Tibial nerve (tissue), 4 donors: ENCODE measurements at places on chromosomes 2 and 18. TPM values are rescaled to one million over a fixed set of nuclear protein-coding genes. Genes with fewer than 3 reads are reported as not detected.

DNA sequence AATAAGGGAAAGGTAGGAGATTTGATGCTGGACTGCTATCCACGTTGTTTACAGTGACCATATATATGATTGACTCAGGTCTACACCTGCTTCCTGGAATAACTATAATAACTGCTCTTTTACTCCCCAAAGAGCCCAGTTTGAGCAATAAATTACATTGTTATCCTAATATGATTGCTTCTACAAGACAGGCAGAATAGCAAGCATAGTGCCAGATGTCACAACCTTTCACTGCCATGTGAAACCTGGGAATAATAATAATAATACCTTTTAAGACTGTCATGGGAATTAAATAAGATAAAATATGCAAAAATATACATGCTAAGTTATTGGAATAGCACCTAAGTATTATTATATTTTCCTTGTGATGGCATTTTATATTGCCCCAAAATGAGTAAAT, 298.7 kb downstream of the GALNT13 start:
- DNase-seq, result no peak

Gene NTSR2
- 2.1 TPM for total RNA-seq

DNA sequence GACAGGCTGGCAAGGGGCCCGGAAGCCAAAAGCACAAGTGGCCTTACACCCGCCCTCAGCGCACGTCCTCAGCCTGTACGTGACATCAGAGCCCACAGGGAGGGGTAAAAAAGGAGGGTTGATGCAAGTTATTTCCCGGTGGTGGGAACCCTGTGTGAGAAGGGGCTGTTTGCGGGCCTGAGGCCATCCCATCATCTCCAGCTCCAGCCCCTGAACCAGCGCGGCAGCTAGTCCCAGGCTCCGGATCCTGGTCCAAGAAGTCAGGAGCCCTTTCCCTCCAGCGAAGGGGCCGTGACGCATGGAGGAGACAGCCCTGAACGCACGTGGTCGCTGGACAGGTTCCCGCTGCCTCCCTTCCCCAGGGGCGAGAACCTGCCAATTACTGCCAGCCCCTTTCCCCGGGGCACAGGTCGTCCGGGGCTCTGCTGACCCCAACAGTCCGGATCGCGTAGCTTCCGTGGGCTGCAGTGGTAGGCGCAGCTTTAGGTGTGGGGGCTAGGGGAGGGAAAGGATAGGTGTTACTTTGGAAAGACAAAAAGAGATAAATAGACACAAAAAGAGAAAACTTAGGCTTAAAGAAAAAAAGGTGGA, 1.3 kb upstream of the LRP2 start:
- DNase-seq, result no peak

Gene GPR39
- 1.8 TPM for total RNA-seq

GRCh38 chr18:65968239-65969004, 217.6 kb downstream of the CDH7 start:
- no peak for DNase-seq

Gene RAB10
- total RNA-seq, result 165 TPM

DNA sequence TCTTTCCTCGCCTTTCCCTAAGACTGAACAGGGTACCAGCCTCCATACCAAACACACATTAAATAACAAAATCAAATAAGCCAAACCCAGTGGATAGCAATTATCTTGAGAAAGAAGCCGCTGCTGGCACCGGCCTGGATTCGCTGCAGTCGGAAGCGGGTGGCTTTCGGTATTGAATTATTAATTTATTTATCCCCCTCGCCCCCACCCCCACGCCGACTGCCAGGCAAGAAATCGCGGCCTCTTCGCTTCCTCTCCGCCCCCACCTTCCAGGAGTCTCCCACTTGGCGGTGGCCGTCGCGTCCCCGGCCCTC, 370 bp upstream of the ZNF804A start:
- no peak for DNase-seq

Gene PTPRM
- total RNA-seq, result 92.4 TPM

- no peak for DNase-seq
Measured at GRCh38 chr18:32343634-32344033, 127.0 kb downstream of the GAREM1 start.

DNA sequence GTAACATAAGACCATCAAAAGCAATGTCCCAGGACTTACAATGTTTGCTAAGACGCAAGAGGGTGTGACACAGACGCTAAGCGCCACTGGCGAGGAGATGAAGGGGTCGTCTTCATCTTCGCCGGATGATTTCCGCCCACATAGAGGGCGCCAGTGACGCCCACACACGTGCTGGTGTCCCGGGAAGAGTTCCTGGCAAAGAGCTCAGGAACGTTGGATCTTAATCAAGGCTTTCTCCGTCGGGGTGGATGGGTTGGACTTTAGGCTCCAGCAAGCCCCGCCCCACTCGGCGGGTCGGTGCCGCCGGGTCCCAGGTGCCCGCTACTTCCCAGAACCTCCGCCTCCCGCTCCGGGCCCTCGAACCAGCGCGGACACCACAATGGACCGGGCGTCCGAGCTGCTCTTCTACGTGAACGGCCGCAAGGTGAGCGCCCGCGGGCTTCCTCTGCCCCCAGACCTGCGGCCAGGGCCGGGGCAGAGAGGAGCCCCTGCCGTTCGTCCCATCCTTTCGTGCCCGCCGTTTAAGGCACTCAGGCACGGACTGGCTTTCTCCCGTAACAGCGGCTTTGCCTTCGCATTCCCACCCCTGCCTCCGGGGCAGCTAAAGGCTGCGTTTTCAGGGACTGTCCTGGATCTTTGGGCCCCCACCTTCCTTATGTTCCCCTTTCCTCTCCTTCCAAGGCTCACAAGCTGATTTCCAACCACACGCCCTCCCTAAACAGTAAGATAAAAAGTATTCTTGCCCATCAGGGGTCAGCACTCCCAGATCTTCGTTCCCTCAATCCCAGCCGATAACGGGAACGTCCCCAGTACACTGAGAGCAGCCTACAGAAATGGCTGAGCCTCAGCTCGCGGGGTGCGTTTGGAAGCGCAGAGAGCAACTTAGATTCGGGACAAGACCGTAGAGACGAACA, at the start of gene AOX1:
TSS of gene AOX1 (plus strand) at position 285 of the 914 bp plus-strand sequence. CDS start at position 380, 95 bp downstream.
- DNase-seq, result peak; percentile 59

GRCh38 chr2:17558053-17558452, 17.6 kb downstream of the VSNL1 start:
- DNase-seq, result no peak

DNA sequence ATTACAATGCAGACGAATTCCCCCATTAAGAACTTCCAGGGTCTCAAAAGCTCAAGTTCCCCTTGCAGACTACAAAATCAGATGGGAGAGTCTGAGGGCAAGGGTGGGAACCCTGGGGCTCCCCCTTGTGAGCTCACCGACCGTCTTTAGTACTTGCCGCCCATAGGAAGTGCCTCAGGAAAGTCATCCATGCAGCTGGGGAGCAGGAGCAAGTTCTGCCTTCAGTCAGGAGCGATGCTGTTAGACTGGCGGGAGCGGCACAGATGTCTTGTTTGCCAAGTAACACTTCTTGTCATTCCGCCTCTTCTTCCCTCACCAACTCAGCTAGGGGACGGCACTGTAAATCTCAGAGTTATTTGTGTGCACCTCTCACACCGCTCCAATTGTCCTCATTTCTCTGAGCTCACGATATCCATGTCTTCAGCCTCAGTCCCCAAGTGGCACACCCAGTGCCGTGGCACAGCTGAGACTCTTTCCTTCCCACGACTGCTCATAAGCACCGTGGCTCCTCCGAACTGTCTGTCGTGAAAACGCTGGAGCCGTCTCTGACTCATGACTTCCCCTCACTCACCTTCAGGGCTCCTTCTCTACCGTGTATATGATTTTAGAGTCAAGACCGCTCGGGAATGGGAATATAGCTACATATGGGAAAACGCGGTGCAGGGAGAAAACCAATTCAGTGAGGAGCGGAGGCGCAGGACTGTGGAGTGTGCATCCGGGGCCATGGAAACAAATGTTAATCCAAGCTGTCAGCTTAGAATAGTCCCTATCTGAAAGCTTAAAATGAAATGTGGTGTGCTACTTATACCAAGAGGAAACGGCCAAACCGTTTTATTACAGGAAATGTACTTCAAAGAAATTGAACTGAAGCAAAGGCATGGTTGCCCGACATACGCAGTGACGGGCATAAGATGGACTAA, 34.0 kb downstream of the UXS1 start:
- no peak for DNase-seq

- DNase-seq, result no peak
Measured at GRCh38 chr2:161243312-161243711, 64.9 kb upstream of the PSMD14 start.

DNA sequence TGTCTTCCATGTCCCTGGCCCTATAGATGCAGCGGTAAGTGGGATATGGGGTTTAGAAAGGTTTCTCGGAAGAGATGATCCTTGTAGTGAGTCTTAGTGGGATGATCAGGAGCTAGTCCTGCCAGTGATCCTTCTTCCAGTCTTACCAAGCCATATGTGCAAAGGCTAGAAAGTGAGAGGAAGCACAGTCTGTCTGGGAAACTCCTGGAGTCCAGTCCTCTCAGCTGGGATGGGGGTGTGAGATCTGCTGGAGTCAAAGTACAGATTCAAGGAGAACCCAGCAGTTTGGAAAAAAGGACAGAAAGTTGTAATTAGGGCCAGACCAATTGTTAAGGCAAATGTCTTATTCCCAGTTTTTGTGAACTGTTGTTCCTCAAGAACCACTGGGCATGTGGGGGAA, 83.3 kb downstream of the LIMS1 start:
- DNase-seq, result no peak

DNA sequence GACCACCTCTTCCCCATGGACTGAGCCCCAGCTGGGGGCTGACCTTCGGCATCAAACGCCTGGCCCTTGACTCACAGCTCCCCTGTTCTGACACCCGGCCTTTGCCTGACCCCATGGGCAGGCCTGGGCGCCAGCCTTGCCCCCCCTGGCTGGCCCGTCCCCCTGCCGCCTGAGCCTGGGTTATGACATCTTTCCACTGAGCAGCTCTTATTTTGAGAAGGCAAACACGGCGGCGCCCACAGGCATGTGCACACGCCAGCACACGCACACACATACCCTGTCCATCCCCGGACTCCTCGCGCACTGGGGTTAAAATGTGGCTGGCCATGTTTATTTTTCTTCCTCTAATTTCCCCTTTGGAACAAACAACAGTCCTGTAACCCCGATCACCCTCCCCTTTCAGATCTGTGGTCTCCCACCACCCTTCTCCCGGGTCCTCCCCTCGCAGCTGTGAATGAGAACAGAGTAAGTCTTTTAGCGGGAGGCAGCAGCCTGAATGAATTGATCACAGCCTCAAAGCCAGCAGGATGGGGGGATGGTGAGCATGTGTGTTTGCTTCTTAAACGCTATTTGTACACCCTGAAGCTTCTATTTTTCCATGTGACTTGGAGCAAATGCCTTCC, 11.8 kb upstream of the ATOH8 start:
- DNase-seq, result peak; percentile 75

Gene PLEKHA3
- total RNA-seq, result 9.6 TPM

GRCh38 chr2:240468303-240469238, 33.1 kb downstream of the GPC1 start:
- no peak for DNase-seq

Gene MALL
- 21.9 TPM for total RNA-seq

DNA sequence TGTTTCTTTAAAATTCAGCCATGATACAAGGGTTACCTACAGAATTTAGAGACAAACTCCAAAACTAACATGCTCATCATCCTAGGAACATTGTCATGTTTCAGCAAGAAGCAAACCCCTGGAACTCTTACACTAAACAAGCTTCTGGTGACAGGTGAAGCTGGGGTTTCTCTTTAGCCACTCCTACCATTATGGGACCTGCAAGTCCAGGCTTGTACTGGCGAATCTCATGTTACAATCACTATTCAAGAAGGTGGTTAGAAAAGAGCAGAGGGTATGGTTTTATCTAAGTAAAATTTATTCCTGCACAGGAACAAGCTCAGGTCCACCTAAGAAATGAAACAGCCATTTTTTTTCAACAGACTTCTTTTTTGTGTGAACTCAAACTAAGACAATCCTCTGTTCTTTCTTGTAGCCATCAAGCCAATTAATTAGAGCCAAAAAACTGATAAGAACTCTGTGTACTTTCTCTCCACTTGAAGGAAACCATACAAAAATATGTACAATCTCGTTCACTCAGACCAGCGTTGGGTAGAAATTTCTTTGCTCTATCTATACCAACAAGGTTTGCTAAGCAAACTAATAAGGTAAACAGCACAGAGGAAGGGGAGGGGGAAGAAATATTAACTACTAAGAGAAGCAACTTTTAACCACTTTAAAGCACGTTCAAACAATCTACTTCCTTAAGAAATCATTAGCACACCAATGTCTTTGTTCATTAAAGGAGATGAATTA, 63.3 kb upstream of the NEDD4L start:
- DNase-seq, result no peak

Gene AGAP1
- total RNA-seq, result 35.6 TPM

Gene LHCGR
- 0.63 TPM for total RNA-seq

DNA sequence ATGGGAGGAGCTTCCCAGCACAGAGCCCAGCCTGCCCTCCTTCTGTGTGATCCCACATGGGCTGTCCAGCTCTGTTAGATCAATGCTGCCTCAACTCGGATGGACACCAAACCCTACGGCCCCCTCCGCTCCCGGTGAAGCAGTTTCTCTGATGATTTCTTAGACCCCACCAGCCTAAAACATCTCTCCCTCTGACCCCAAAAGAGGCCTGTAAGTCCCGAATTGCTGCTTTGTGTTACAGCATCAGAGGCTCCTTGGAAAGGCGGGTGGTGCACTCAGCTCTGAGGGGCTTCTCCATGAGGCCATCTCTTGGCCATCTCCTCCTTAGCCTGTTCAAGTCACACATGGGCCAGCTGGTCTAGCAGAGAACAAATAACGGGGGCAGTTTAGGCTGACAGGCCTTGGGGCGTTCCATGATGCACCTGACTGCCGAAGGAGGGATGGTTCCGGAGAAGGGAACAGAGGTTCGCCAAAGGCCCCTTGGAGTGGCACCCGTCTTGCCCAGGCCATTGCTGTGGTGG, 240.7 kb downstream of the SH3RF3 start:
- DNase-seq, result no peak

- no peak for DNase-seq
Measured at GRCh38 chr2:236209996-236210395, 41.8 kb upstream of the GBX2 start.

Gene MAB21L4
- total RNA-seq, result not detected

GRCh38 chr2:66508484-66509071, 73.7 kb downstream of the MEIS1 start:
- no peak for DNase-seq

DNA sequence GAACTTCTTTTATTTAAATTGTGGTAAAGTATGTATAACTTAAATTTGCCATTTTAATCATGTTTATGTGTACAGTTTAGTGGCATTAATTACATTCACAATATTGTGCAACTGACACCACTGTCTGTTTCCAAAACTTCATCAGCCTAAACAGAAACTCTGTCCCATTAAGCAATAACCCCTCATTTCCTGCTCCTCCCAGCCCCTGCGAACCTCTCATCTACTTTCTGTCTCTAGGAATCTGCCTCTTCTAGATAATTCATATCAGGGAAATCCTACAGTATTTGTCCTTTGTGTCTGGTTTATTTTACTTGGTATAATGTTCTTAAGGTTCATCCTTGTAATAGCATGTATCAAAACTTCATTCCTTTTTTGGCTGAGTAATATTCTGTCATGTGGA, 75.1 kb downstream of the BOLA3 start:
- DNase-seq, result no peak

DNA sequence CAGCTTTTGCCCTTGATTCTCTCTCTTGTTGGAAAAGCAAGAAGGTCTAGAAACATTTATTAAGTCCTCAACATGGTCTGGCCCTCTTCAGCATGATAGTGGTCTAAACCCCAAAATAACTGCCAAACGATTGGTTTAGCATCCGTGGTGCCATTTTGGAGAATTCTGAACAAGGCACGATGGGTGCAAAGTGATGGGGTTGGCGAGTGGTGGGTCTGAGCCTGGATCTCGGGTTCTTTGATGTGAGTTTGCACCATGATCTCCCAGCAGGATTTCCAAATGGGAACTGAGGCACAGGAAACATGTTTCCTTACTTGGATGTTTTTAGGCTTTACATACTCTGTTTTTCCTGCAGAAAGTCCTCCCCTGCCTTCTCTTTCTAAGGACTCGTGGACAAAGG, 240.3 kb downstream of the MYCN start:
- no peak for DNase-seq
